Stomach (tissue), 19 donors: ENCODE measurements at places on chromosomes 7 and 10. TPM values are rescaled to one million over a fixed set of nuclear protein-coding genes. Genes with fewer than 3 reads are reported as not detected.

DNA sequence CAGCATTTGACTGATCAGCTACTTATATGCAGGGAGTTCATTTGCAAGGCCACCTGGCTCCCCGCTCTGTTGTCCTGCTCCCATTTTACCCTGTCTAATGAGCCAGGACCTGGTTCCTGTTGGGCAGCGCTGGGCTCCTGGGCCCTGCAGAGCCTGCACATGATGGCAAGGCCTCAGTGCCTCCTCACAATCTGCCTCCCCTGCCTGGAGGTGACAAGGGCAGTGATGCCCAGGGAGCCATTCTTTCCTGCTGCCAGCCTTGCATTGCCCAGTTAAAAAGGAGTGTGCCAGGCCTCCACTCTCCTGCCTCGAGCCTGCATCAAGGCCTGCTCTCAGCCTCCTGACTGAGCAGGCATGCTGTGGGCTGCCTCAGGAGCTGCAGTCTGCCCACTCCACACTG, 28.5 kb downstream of the CHAT start:
- no peaks in the 10 kb centered on the region for H3K4me1 ChIP-seq
- no peak overlapping the region for H3K27ac ChIP-seq
- H3K36me3 ChIP-seq: no peaks in the 10 kb centered on the region
- H3K27me3 ChIP-seq: peaks cover 66% of the 10 kb centered on the region

DNA sequence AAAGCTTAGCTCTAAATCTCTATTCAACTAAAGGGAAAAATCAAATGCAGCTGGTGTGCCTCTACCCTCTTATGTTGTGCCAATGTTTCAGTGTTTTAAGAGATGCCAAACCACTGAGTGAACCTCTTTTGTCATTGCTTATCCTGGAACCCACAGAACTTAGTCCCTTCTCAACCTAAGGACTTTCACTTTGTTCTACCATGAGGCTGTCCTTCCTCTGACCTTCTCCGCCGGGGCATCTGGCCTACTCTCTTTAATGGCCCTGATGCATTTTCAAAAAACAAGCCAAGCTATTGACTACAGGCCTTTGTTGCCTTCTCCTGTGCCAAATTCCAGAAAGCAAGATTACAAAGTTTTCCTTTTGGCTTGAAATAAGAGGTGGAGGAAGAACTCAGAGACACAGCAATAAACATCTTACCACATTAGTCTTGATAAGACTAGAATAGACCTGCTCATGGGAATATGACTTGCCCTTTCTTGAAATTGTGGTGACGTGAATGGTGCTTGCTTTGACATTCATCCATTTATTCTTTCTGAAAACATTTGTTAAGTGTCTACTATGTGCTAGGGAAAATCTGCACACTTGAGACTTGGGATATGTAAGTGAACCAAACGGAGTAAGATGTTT, 253.2 kb upstream of the SMIM30 start:
- no peak overlapping the region for H3K27ac ChIP-seq
- no peaks in the 10 kb centered on the region for H3K36me3 ChIP-seq
- H3K4me3 ChIP-seq: no peak overlapping the region
- H3K4me1 ChIP-seq: no peaks in the 10 kb centered on the region

- no peaks in the 10 kb centered on the region for H3K36me3 ChIP-seq
- H3K4me1 ChIP-seq: no peaks in the 10 kb centered on the region
- H3K4me3 ChIP-seq: no peak overlapping the region
- no peaks in the 10 kb centered on the region for H3K27me3 ChIP-seq
- DNase-seq: no peak
These were observed 54.6 kb upstream of the PITRM1 start for GRCh38 chr10:3226960-3227744.

TMEM236 gene
- 9.6 TPM for total RNA-seq

- no peaks in the 10 kb centered on the region for H3K27me3 ChIP-seq
- H3K27ac ChIP-seq: no peak overlapping the region
- DNase-seq: no peak
- H3K4me1 ChIP-seq: no peaks in the 10 kb centered on the region
- H3K36me3 ChIP-seq: no peaks in the 10 kb centered on the region
- H3K4me3 ChIP-seq: no peak overlapping the region
These were observed 256.2 kb downstream of the ELFN1 start for GRCh38 chr7:1925973-1926907.

DNA sequence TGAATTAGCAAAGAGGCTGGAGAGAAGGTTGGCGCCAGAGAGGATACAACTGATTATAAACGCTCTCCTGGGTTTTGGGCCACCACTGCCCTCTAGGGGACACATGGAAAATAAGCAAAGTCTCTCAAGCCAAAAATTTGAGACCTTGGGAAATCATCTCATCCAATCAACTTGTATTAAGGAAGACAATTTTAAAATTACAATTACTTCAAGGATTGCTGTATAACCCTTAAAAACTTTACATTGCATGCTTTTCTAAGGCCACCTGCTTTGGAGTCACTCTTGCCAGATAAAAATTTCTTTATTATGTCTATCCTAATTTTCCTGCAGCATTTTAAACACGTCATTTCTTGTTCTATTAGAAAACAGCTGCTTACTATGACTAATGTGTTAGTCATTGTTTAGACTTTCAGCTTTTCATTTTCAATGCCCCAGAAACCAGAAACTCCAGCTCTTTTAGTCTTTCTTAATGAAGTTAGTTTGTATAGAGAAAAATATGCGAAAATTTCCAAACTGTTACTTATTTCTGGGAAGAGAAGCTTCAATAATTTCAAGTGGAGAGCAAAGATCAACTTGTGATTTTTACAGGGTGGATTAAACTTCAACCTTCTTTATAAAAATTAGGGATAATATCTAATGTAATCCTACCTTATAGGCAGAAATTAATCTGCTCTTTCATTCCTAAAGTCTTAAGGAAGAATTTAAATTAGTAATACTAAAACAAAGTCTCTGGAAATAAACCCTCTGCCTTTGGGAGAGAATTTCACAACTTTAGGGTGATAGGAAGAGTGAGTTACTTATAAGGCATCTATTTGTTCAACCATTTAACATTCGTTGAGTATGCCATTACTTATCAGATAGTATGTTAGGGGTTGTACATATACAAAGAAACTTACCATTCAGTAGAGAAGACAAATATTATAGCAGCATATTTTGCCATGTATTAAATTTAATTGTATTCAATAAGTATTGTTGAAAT, 20.6 kb upstream of the RHOBTB1 start:
- H3K27me3 ChIP-seq: no peaks in the 10 kb centered on the region
- peak; percentile 92 for DNase-seq
- H3K27ac ChIP-seq: peak overlapping the region; percentile 74
- peaks cover 49% of the 10 kb centered on the region for H3K4me1 ChIP-seq

DNA sequence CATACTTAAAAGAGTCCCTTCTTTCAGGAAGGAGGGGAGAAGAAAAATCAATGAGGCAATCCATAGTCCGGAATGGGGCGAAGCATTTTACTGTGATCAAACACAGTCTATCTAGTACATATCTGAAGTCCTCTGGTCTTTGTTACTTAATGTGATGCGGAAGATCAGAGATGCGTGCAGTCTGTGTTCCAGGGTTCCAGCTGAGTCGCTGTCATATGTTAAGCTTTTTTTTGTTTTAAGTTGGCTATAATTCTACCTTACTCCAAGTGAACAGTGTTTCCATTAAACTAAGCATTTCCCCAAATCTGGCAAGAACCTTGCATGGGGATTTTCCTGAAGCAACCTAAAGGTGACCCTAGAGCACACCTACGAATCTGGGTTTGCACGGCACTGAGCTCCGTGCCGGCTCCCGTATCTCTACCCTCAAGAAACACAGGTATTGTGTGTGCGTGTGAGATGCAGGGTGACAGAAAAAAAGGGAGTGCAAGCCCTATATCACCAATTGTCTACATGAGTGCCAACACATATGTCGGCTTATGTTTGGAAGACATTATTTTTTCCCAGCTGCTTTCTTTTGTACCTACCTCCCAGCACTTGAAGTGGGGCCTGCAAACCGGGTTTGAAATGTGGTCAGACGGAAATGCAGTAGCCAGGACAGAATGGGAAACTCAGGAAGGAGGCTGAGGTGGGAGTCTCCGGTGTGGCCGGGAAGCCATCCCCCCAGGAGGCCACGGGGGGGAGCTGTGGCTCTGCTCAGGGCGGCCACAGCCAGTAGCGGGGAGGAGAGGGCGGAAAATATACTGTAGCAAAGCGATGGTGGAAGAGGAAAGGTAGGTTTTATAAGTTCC, 435.8 kb upstream of the MGMT start:
- H3K36me3 ChIP-seq: no peaks in the 10 kb centered on the region
- H3K27ac ChIP-seq: no peak overlapping the region
- peaks cover 83% of the 10 kb centered on the region for H3K27me3 ChIP-seq
- DNase-seq: peak; percentile 45
- H3K4me1 ChIP-seq: peaks cover 7% of the 10 kb centered on the region
- no peak overlapping the region for H3K4me3 ChIP-seq

CXCL12 gene
- total RNA-seq: 52.3 TPM

DNA sequence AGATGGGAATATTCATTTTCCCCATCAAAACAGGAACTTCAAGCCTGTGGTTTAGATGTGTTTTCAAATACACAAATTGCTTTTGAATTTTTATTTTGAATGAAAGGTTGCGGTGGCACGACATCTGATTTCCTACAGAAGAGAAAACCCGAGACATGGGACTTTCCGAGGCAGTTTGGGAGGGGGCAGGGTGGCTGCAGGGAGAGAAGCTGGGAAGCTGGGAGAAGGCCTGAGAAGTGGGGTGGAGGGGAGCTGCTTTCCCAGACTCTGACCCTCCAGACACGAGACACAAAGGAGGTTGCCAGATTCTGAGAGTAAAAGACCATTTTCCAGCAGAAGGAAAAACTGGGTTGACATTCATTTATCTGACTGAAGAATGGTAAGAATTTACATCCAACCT, 19.6 kb downstream of the TMEM176A start:
- H3K36me3 ChIP-seq: no peaks in the 10 kb centered on the region
- no peaks in the 10 kb centered on the region for H3K4me1 ChIP-seq
- DNase-seq: no peak
- H3K27me3 ChIP-seq: no peaks in the 10 kb centered on the region

- peaks cover 13% of the 10 kb centered on the region for H3K4me1 ChIP-seq
- no peak overlapping the region for H3K4me3 ChIP-seq
- H3K36me3 ChIP-seq: no peaks in the 10 kb centered on the region
- H3K27ac ChIP-seq: no peak overlapping the region
These were observed 55.5 kb downstream of the SYPL1 start for GRCh38 chr7:106056513-106057203.

DNA sequence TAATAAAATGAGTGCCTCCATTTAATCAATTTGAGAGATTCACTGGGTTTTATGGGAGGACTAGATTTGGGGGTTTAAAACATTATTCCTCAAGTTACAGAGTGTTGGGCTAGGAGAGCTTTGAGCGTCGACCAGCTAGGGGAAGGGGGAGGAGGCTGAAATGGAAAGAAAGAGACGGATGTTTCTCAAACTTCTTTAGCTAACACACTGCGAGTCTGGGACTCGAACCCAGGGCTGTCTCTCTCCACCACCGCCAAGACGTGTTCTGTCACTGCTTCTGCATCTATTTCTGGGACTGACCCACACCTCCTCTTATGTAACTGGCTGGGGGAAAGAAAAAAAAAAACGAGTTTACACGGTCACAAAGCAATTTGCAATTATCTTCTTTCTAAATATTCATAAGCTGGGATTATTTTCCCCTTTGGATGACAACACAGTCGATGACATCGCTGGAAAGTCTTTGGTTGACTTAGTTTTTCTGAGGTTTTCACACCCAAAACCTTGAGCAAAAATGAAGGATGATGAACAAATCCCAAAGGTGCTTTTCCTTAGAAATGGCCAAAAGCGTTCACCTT, 27.2 kb downstream of the CHST15 start:
- H3K27me3 ChIP-seq: no peaks in the 10 kb centered on the region
- H3K4me3 ChIP-seq: no peak overlapping the region
- H3K36me3 ChIP-seq: no peaks in the 10 kb centered on the region
- peak overlapping the region; percentile 44 for H3K27ac ChIP-seq

DDX56 gene
- 63.0 TPM for total RNA-seq

NPFFR1 gene
- total RNA-seq: not detected

DNA sequence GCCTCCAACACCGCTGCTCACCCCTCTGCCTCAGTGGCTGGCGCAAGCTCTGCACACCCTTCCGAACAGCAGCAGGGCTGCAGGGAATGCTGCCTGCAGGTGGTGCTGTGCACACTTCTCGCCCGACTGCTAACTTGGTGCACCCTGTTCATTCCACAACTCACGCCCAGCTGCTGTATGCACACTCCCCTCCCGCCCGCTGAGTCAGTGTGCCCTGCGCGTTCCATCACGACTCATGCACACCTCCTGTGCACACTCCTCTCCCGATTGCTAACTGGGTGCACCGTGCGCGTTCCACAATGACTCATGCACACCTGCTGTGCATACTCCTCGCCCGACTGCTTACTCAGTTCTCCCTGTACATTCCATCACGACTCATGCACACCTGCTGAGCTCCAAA, 21.5 kb downstream of the ADARB2 start:
- H3K27ac ChIP-seq: no peak overlapping the region
- H3K4me1 ChIP-seq: no peaks in the 10 kb centered on the region
- H3K4me3 ChIP-seq: no peak overlapping the region
- peak; percentile 38 for DNase-seq
